Activated T-cell treated with anti-CD3 and anti-CD28 coated beads, Interleukin-2, amount 50 U/mL, for 72 hours (primary cell): ENCODE measurements at places on chromosomes 3 and 15. TPM values are rescaled to one million over a fixed set of nuclear protein-coding genes. Genes with fewer than 3 reads are reported as not detected.

GRCh38 chr15:70715840-70716485 lies 47.4 kb downstream of the UACA start:
- DNase-seq = no peak
- peaks cover 9% of the 10 kb centered on the region for H3K27me3 ChIP-seq
- H3K4me1 ChIP-seq = no peaks in the 10 kb centered on the region
- H3K36me3 ChIP-seq = no peaks in the 10 kb centered on the region
- no peak overlapping the region for H3K4me3 ChIP-seq
- H3K27ac ChIP-seq = no peak overlapping the region

- H3K36me3 ChIP-seq = no peaks in the 10 kb centered on the region
- no peak for DNase-seq
- no peaks in the 10 kb centered on the region for H3K27me3 ChIP-seq
- no peak overlapping the region for H3K4me3 ChIP-seq
Observed at GRCh38 chr3:157868196-157868595, 238.0 kb downstream of the SHOX2 start.

ARHGEF26 gene
- 0.32 TPM for total RNA-seq

DNA sequence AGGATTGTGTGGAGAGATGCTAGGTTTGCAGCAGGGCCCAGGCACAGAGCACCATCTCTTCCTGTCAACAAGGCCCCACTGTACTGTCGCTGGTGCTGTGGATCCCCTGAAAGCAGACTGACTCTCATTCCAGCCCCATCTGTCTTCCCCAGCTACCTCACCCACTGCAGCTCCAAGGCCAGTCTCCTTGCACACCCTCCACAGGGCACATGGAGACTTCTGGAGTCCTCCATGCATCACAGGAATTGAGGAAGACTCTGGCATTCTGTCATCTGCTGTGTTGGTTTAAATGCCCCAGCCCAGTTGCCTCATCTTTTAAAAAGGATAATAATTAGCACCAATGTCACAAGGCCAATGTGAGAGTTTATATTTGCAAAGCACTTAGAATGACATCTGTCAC lies 301.2 kb downstream of the RPLP1 start:
- DNase-seq = no peak
- no peak overlapping the region for H3K4me3 ChIP-seq
- H3K36me3 ChIP-seq = peaks cover 25% of the 10 kb centered on the region
- no peak overlapping the region for H3K27ac ChIP-seq
- peaks cover 13% of the 10 kb centered on the region for H3K27me3 ChIP-seq
- H3K4me1 ChIP-seq = peaks cover 90% of the 10 kb centered on the region

- DNase-seq = no peak
- no peaks in the 10 kb centered on the region for H3K27me3 ChIP-seq
- H3K4me3 ChIP-seq = no peak overlapping the region
- no peaks in the 10 kb centered on the region for H3K4me1 ChIP-seq
- H3K36me3 ChIP-seq = no peaks in the 10 kb centered on the region
Observed at GRCh38 chr15:77296773-77297337, 123.0 kb downstream of the PEAK1 start.

ZSCAN2 gene
- 12.6 TPM for total RNA-seq

DNA sequence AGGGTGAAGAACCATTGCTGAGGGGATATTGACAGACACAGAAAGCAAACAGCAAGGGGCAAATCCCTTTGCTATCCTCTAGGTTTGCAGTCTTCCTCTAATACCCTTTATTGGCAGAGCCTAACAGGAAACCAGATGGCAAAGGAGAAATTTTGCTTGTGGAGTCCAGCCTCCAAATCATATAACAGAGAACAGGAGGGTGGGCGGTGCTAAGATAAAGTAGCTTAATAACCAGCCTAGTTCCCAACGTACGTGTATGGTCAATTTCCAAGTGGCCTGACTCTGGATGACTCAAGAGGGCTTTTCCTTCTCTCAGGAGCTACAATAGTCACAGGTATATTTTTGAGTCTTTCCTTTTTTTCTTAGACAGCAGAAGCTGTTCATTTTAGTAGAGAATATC lies 404.5 kb downstream of the PDCD6IP start:
- H3K36me3 ChIP-seq = no peaks in the 10 kb centered on the region
- no peak overlapping the region for H3K27ac ChIP-seq
- no peaks in the 10 kb centered on the region for H3K27me3 ChIP-seq
- DNase-seq = no peak
- H3K4me1 ChIP-seq = no peaks in the 10 kb centered on the region
- no peak overlapping the region for H3K4me3 ChIP-seq

BFSP2 gene
- not detected for total RNA-seq
